ENCODE measurements at places on chromosomes 13 and 19.
A peak's percentile ranks its signal among the peaks of the same experiment; 100 is the strongest.

GRCh38 chr19:7219056-7219455, 75.2 kb downstream of the INSR start:
- DNase-seq, result no peak

DNA sequence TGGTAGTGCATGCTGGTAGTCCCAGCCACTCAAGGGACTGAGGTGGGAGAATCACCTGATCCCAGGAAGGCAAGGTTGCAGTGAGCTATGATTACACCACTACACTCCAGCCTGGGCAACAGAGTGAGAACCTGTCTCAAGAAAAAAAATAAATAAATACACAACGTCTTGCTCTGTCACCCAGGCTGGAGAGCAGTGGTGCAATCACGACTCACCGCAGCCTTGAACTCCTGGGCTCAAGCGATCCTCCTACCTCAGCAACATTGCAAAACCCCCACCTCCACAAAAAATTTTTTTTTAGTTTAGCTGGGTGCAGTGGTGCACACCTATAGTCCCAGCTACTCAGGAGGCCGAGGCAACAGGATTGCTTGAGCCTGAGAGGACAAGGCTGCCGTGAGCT, 8.8 kb downstream of the TPM4 start:
- DNase-seq, result no peak

DNA sequence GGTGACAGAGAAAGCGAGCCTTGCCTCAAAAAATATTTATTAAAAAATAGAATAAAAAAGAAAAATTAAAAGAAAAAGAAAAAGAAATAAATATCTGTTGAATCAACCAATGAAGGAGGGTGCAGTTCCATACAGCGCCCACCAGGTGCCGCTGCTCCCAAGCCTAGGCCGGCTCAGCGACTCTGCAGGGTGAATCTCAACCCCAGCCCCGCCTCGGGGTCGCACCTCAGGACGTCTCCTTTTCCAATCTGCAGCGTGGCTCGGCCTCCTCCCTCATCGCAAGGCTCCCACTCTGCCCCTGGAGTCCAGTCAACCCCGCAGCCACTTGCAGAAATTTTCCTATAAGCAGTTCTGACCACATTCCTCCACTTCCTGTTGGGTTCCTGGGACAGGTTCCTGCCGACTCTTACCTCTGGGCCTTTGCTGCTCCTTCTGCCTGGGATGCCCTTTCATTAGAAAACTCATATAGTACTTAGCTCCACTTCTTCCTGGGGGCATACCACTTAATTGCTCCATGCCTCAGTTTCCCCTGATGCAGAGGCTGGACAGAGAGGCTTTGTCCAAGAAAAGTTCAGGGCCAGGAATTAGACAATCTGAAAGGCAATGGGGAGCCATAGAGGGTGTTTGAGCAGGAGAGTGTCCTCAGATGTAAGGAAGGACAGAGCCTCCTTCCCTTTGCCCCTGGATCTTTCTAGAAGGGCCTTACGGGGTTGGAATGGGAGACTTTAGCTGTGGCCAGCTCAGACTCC, 24.3 kb downstream of the NFILZ start:
- DNase-seq, result no peak

DNA sequence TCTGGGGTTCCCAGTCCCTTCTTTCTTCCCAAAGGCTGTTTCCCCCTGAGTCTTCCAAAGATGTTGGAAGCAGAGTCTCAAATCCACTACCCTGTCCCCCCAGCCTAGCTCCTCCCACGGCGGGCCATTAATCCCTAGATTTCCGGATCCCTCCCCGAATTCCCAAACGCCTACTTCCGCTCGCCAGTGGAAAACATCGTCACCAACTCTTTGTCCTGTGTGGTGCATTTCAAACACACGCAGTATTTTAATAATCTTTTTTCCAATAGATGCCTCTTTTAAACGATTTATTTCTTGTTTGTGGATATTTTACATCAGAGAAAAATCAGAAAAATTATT, 610 bp downstream of the ZNF791 start:
- DNase-seq, result no peak

GRCh38 chr13:44140888-44141724, 232.5 kb upstream of the SERP2 start:
- no peak for DNase-seq

DNA sequence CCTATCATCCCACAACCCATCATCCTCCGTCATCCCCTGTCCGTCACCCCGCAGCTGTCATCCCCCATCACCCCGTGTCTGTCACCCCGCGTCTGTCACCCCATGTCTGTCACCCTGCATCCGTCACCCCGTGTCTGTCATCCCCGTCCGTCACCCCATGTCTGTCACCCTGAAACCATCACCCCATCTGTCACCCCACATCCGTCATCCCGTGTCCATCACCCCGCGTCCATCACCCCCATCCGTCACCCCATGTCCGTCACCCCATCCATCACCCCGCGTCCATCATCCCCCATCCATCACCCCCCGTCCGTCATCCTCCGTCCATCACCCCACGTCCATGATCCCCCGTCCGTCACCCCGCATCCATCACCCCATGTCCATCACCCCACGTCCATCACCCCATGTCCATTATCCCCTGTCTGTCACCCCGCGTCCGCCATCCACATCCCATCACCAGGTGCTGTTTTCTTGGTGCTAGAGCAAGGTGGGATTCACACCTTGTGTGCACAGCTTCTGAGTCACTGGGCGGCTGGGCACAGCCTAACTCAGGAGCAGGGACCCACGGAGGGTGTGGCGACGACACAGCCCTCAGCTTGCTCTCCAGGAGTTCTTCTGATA, 24.2 kb downstream of the RASA3 start:
- no peak for DNase-seq

- DNase-seq, result peak; percentile 18
Observed at GRCh38 chr19:44552324-44552723, 22.8 kb upstream of the CEACAM20 start.

- no peak for DNase-seq
Observed at GRCh38 chr13:86135856-86136255, 336.6 kb upstream of the SLITRK6 start.

- no peak for DNase-seq
Observed at GRCh38 chr13:65913173-65913572, 1317.0 kb downstream of the PCDH9 start.

- DNase-seq, result no peak
Observed at GRCh38 chr19:16141043-16141442, 2.4 kb upstream of the HSH2D start.

GRCh38 chr13:113164492-113164891, 6.0 kb downstream of the PROZ start:
- DNase-seq, result no peak

- no peak for DNase-seq
Observed at GRCh38 chr13:86900906-86901305, 770.3 kb upstream of the SLITRK5 start.

DNA sequence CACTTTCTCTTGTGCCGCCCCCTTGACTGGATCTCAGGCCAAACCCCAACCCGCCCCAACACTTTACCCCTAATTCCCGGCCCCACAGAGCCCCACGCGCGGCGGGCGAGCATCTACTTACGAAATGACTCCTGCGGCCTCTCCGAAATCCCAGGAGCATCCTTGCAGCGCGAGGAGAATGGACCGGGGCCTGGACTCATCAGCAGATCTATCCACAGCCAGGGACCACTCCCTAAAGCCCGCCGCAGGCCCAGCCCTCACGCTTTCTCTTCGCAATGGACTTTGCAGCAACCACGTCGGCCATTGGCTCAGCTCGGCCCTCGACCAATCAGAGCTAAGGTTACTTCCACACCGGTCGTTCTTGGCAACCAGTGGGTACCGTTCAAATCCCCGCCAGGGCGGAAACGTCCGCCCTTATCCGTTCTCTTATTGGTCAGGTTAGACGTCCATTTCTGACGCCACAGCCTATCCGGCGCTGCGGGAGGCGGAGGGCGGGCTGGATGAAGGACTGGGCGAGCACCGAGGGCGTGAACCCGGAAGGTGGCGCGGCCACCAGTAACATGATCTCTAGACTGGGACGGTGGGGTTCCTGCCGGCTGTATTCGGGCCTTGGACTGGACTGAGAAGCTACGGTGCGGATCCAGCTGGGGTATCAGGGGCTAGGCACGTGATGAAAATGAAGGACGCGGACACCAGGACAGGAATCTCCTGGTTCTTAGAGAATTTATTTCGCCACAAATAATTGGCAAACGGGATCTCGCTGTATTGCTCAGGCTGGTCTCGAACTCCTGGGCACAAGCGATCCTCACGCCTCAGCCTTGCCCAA, at the start of the genes CEP89 and FAAP24:
TSS of gene CEP89 (minus strand) at position 244 of the 826 bp plus-strand sequence. CDS start at position 160, 84 bp downstream.
TSS of gene FAAP24 (plus strand) at position 528 of the 826 bp plus-strand sequence. CDS start 955 bp downstream, outside the sequence.
- peak; percentile 94 for DNase-seq

GRCh38 chr19:2983351-2984214, 6.2 kb downstream of the TLE6 start:
- no peak for DNase-seq

DNA sequence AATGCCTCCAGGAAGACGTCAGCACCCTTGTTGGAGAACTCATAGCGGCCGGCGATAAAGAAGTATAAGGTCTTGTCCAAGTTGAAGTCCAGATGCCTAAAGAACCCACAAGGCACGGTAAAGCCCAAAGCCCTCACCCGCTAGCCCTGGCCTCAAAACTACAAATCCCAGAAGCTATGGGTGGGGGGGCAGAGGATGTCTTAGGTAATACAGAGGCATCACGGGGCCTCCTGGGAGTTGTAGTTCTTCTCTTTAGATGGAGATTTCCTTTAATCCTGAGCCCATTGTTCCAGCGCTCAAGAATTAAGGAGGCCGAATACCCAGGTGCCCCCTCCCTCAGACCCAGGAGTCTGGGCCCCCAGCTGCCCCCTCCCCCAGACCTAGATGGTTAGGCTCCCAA, 10.8 kb downstream of the GYS1 start:
- DNase-seq, result no peak

GRCh38 chr13:27821566-27821965, 29.3 kb downstream of the GSX1 start:
- DNase-seq, result no peak

DNA sequence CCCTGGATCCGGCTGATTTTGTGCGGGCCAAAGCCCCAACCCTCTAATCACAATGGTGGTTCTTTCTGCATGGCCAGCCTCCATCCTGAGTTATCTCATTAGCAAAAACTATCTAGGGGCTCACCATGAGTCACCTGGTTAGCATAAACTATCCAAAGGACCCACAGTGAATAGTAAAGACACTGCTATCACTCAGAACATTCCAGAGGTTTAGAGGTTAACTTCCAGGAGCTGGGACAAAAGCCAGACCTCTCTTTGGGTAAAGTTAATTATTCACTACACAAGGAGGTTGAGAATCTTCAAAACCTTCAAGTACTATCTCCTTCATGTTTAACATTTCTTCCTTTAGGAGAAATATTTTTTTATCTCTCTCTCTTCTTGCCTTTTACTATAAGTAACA, 18.8 kb upstream of the PPP5C start:
- no peak for DNase-seq

DNA sequence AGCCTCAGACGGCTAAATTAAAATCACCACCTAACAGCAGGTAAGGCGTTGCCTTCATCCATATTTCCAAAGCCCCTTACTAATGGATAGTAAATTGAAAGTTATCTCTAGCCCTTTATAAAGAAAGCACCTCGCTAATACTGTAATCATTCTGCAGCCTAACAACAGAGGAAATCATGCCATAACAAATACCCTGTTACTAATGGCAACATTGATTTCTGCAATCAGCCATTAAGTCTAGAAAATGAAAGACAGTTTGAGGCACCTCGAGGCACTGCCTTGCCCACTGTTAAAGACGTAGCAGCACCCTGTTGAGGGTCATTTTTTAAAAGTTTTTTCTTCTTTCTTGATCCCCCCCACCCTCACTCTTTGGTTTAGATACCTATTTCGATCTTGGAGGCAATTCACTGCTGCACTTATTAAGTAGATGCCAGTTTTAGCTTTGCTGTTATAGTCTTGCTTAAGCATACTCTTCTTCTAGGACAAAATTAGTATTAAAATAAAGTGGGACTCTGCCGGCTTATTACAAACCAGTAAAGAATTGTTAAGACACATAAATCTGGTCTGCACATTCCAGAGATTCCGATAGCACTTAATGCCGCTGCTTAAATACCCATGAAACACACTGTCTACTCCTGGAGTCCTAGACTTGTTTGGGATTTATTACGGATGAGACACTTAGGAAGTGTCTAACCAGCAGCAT, 74.8 kb downstream of the ZNF536 start:
- DNase-seq, result no peak

DNA sequence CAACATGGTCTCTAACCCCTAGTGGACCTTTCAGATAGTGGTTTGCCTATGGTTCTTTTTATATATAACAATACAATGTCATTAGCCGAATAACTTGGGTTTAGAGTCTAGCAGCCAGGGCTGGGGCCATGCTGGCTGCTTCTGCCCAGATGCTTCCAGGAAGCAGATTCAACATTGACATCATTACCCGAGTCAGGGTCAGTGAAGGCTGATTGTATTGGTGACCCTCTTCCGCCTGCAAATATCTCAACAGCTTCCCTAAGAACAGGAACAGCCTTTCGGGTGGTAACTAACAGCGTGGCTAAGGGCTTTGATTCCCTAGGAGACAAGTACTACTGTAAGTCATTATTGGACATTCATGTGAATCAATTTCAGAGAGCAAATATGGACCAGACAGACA, 476.4 kb downstream of the UQCRFS1 start:
- DNase-seq, result no peak

DNA sequence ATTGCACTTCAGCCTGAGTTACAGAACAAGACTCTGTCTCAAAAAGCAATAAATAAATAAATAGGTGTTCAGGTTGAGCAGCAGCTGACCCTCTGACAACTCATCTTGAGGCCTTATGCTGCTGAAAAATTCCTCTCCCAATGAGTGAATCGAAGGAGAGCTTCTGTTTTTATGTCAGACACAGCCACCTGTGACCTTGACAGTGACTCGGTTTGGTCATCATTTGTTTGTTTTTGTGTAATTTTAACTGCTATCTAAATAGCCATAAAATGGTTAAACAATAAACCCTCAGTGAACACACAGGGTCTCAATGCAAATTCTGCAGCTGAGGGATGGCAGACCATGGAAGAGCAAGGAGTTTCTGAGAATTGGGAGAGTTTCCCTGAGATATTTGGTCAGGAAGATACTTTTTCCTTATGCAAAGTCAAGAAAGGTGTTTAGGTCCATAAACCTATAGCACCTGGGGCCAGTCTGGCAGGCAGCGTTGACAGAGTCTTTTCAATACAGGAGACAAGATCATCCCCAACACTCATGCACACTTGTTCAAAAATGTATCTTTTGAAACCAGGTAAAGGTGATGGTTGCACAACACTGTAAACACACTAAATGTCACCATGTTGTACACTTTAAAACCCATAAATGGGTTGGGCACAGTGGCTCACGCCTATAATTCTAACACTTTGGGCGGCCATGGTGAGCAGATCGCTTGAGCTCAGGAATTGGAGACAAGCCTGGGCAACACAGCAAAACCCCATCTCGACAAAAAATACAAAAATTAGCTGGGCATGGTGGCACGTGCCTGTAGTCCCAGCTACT, 16.6 kb upstream of the SLC25A30 start:
- DNase-seq, result no peak

GRCh38 chr13:77817521-77817920, 101.1 kb downstream of the EDNRB start:
- no peak for DNase-seq

Measured in stimulated activated CD4-positive, alpha-beta T cell treated with anti-CD3 and anti-CD28 coated beads, TNF-alpha, amount 100 ng/mL, for 1 hour (primary cell).